GM12865 (cell line): ENCODE measurements at places on chromosomes 1 and 21.

GRCh38 chr1:10939654-10940450 lies 72.6 kb upstream of the TARDBP start:
- peak; percentile 88 for DNase-seq

DNA sequence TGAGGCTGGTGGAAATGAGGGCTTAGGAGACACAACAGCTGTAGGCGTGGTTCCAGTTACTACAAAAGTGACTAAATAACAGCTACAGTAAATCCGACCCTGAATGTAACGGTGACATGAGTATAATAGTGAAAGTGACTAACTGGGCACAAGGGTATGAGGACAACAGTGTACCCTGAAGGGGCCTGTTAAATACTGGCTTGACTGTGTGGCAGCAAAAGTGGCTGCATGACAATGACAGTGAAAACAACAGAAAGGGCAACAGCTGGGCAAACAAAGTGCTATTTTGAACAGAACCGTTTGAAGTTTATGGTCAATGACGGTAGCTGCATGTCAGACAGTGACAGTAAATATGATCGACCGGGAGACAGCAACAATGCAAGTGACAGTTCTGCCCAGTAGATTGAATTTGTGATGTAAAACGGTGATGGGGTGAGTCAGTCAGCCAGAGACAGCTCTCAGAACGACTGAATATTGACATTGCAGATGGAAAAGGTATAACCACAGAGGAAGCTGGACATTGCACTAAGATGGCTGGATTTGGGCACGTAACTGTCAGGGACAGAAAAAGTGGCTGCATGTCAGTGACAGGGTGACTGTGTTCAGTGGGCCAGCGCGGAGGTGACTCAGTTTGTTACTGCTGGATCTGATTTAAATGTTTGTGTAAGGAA lies 1.2 kb upstream of the ZBTB40 start:
- no peak for DNase-seq

- DNase-seq: no peak
Measured at GRCh38 chr1:22806584-22806983, 95.9 kb downstream of the EPHB2 start.

DNA sequence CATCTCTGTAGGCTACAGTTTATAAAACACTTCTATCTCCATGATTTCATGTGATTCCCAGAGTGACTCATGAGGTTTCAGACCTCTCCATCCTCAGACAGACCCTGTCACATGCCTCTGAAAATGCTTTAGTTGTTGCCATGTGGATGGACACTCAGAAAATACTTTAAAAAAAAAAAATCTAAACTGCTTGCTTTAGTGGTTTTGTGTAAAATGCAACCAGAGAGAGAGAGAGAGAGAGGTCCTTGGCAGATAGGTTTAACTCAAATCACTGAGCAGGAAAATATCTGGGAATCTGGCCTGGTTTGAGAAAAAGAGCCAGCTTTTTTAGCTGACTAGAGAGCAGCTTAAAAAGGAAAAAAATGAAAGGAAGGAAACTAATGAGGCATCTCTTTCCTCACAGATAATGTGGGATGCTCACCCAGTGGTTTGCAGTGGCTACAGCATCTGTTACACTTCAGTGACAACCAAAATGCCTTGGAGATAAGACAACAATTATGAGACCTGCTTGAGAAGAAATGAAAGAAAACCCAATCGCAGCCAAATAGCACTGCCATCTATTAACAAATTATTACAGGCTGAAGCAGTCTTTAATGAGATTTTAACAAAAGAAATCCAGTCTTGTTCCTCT lies 54.6 kb upstream of the SYT14 start:
- DNase-seq: no peak

GRCh38 chr21:37432710-37433455 lies 66.3 kb downstream of the DYRK1A start:
- DNase-seq: no peak

DNA sequence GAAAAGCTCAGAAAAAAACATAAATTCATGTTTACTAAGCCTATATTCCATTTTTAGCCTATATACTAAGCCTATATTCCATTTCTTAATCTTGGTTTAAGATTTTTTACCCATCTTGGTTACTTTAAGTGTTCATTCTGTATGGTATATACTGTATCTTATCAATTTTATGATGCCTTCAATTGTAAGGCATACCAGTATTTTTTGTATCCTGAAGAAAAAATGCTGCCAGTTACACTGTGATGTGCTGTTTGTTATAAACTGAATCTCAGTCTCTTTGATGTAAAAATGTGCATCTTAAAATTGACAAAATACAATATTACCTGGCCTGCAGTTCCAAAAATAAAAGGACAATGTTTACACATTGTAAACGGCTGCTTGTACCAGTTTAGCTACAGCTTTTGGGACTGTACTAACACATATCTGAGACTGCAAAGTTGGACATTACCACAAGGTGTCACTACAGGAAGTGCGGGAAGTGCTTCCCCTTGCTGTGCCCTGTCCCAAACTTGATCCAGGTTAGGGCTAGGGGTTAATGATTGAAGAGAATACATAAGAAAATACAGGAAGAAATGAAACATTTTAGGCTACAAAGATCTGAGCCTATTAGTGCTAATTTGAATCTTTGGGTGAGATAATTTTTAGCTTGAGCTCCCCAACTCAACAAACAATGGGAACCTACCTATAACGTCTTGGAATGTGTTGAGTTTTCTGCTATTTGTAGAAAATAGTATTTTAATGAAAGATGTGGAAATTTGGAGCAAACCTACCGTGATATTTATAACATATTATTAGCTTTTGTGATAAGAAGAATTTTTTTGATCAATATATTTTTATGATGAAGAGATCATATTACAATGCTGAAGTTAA lies 108.9 kb downstream of the LBR start:
- DNase-seq: peak; percentile 57
